ENCODE measurements at places on chromosomes 16 and 17.

GRCh38 chr16:82011199-82011641, at the start of gene SDR42E1:
SDR42E1 (minus strand) TSS chr16:82011470; CDS start chr16:82000858, 10,612 bp downstream.
- DNase-seq: no peak

- DNase-seq: no peak
These were observed 43.5 kb downstream of the GINS3 start for GRCh38 chr16:58435779-58436178.

DNA sequence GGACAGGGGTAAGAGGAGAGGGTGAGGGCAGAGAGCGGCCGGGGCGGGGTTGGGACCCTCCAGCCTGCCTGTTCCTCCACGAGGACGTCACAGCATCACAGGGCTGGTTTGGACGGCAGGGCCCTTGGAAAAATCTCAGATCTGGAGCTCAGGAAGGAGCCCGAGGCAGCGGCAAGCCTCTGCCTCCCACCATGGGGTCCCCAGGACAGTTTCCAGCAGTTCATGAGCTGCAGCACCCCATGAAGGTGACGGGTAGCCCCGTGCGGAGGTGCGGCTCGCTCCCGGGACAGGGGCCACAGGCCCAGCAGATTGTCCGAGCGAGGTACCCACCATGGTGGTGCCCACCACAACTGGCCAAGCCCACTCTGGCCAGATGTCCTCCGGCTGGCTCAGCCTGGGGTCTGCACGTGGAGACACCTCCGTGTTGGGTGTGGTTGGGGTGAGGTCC, 21.3 kb downstream of the TPSD1 start:
- DNase-seq: no peak

- no peak for DNase-seq
These were observed 1.2 kb upstream of the CD300LG start for GRCh38 chr17:43845766-43846165.

GRCh38 chr16:4328046-4328781, 12.3 kb downstream of the GLIS2 start:
- DNase-seq: no peak

- DNase-seq: no peak
These were observed 77.5 kb upstream of the DYNLRB2 start for GRCh38 chr16:80463326-80463725.
